ENCODE measurements at places on chromosomes 3 and 15.

DNA sequence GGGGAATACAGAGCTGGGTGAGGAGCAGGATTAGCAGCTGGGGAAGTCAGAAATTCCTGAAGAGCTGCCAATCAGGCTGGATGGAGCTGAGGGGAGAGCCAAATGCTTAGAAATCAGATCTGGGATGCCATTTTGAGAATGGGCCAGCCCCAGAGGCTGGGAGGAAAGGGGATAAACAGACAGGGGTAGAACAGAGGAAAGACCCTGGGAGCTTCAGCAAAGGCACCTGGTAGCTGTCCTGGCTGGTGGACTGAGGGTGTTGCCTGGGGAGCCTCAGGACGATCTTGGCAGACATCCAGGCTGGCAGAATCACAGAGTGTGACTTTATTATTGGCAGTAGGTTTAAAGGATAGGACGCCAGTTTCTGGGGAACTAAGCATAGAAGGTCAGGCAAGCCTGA lies 97.8 kb downstream of the SQOR start:
- DNase-seq: no peak

- DNase-seq: no peak
Observed at GRCh38 chr3:126965526-126966080, 17.3 kb upstream of the PLXNA1 start.

GRCh38 chr15:91068966-91069365 lies 31.1 kb upstream of the SV2B start:
- no peak for DNase-seq

DNA sequence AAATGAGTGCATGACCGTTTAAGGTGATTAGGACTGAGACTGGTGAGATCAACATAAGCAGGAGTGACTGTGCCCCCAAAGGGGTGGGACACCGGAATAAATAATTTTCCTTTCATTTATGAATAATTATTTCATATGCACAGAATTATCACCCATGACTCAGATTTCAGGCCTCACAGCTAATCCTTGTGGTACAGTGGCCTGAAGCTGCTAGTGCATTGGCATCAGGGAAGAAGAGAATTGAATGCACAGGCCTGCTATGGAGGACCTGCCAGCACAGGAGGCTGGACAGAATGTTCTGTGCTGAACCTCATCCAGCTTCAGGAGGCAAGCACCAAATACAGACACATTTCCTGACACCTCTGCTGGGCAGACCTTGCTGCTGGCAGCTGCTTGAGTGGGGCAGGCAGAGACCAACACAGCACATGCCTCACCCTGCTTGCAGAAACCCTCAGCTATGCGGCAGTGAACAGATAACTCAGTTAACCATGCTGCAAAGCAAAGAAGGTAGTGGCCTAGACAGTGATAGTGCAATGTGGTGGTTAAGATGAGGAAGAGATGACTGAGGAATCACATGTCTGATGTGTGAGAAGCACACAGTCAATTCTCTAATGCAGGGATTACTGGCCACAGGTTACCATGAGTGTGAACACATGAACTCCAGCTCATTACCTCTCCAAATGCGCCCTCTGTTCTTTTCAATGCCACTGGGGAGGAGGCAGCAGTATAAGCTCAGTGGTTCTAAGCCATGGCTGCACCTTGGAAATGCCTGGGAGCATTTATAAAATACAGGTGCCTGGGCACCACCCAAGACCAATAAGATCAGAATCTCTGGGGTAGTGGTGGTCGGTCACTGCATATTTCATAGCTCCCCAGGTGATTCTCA lies 68.1 kb upstream of the SCN5A start:
- no peak for DNase-seq

GRCh38 chr3:197124713-197125112 lies 95.1 kb upstream of the MELTF start:
- DNase-seq: no peak

DNA sequence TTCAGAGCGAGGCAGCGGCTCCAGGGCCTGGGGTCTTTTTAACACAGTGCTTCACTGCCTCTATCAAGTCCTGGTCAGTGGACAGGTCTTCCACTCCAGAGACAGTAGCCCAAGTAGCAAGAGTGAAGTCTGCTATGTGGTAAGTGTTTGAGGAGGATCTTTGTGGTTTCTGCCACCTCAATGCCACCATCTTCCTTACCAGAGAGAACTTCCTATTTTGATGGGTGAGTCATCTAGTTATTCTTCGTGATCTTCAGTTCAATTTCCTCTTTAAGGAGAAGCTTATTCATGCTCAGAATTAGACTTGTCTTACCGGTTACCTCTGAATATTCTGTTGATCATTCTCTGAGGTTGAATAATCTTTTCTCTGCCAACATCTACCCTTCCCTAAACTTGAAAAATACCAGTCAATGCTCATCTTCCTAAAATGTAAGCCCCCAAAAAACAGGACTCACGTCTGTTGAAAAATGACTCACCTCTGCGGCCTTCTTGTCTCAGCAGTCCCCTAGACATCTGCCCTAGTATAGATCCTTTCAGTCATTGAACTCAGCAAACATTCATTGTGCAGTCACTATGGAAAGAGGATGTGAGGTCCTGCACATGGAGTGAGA lies 32.2 kb upstream of the BCL6 start:
- DNase-seq: peak; percentile 48

- no peak for DNase-seq
Observed at GRCh38 chr15:28909958-28910500, 24.3 kb downstream of the APBA2 start.

All from activated CD4-positive, alpha-beta T cell treated with anti-CD3 and anti-CD28 coated beads for 48 hours (primary cell).